ENCODE measurements at places on chromosomes 1 and 21.

GRCh38 chr1:39087435-39087834, 61.3 kb downstream of the NDUFS5 start:
- no peak for DNase-seq

- DNase-seq, result no peak
Observed at GRCh38 chr1:103267893-103268292, 159.6 kb upstream of the COL11A1 start.

DNA sequence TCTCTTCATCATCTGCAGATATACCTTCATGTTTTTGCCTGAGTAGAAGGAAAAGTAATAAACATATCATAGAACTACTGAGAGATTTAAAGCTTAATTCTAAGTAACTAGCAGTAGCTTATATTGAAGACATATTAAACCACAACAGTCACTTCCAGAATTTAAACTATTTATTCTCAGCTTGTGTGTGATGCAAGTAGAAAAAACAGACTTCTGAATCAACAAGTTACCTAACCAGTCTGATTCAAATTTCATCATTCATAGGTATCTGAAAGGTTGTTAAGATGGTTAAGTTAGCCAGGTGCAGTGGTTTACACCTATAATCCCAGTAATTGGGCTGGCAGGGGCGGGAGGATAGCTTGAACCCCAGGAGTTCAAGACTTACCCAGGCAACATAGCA, 41.9 kb downstream of the SPAG17 start:
- peak; percentile 80 for DNase-seq

DNA sequence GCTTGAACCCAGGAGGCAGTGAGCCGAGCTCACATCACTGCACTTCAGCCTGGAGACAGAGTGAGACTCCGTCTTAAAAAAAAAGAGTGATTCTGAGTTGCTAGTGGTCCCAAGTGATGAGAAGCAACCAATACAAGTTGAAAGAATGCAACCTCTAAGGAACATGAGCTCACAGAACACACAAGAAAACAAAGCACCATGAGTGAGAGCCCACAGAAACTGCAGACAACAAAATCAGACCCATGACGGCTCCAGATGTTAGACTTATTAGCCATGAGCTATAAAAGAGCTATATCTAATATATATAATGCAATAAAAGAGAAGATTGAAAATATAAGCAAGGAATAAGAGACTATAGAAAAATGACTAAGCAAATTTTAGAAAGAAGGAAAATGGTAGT, 50.0 kb downstream of the MATN1 start:
- no peak for DNase-seq

DNA sequence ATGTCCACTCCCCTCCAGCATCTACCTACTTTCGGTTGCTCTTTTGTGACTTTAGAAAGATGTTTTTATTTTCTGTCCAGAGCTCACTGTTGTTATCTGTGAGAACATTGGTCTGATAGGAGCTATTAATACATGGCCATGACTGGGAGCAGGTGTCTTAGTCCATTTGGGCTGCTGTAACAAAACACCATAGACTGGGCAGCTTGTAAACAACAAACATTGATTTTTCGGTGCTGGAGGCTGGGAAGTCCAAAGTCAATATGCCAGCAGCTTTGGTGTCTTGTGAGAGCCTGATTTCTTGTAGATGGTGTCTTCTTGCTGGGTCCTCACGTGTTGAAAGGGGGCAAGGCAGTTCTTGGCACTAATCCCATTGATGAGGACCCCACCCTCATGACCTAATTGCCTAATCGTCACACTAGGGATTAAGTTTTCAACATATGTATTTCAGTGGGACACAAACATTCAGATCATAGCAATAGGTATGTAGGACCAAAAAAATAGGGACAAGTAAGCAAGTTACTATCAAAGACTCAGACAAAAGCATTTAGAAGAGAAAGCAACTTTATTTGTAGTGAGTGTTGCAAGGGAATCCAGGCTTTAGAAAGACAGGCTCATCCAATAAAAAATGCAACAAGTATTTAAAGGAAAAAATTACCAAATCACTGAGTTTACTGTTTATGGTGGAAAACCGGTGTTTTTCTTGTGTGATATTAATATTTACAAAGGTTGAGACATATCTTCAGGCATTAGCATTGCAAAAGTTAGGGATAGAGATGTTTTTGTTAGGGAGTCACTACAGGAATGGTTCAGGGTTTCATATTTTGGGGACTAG, 55.2 kb upstream of the WDR26 start:
- no peak for DNase-seq

GRCh38 chr1:67062412-67062811, 8.5 kb upstream of the SLC35D1 start:
- DNase-seq, result no peak

- no peak for DNase-seq
Observed at GRCh38 chr1:17258116-17258757, 9.3 kb downstream of the PADI3 start.

DNA sequence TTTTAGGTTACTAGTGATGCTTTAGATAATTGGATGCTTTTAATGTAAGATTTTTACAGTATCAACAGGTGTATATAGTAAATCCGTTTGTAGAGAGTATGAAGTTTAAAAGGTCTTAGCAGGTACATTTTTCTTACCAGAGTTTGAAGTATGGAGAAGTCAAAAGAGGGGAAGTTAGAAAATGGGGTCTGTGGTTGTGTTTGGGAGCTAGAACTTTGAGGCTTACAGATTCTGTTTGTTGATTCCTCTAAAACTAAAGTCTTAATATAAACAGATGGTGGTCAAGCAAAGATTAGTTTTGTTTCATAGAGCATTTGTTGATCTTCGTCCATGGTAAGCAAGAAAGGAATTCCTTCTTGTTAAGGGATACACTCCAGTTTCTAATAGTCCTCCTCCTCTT, 35.8 kb downstream of the CDC42 start:
- no peak for DNase-seq

DNA sequence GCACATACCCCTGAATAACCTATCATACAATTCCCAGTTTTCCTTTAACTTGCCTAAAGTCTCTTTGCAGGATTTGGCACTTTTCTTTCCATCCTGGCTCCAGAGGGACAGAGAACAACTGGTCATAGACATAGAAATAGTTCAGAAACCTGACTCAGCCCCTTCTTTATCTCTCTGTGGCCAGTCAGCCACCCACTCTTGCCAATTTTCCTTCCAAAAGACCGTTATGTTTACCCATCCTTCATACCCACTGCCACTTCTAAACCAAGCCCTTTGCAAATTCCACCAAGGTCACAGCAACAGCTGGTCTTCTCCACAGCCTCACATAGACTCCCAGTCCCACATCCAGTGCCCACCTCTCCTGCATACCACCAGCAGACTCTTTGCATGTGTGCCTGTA, 127.2 kb upstream of the FGGY start:
- no peak for DNase-seq

- peak; percentile 86 for DNase-seq
Observed at GRCh38 chr1:45552331-45552730, 1.7 kb downstream of the AKR1A1 start.

DNA sequence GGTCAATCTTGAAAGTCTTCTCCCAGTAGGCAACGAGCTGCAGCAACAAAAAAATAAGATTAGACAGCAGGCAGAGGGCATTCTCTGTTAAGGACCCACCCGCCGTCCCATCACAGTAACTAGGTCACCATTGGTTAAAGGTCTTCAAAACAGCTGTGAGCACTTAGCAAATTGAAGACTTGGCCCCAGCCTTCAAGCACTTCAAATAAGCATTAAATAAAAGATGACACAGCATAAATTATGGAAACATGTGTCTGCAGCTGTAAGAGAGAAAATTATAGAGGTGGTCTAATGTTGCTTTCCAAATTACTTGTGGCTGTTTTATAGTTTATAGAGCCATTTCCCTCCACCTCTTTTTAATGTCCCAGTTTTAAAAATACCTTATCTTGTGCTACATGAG, 61.2 kb downstream of the VANGL1 start:
- no peak for DNase-seq

Data from bronchial epithelial cell (primary cell).